ENCODE measurements at places on chromosomes 12 and 14. TPM values are rescaled to one million over a fixed set of nuclear protein-coding genes. Genes with fewer than 3 reads are reported as not detected.

GRCh38 chr12:14554281-14555007 is 13.2 kb downstream of the PLBD1 start:
- H3K4me3 ChIP-seq = no peak overlapping the region
- H3K36me3 ChIP-seq = no peaks in the 10 kb centered on the region
- no peaks in the 10 kb centered on the region for H3K27me3 ChIP-seq
- no peak overlapping the region for H3K27ac ChIP-seq

- H3K27me3 ChIP-seq = no peaks in the 10 kb centered on the region
- no peaks in the 10 kb centered on the region for H3K4me1 ChIP-seq
- H3K4me3 ChIP-seq = no peak overlapping the region
- no peak for DNase-seq
- H3K36me3 ChIP-seq = no peaks in the 10 kb centered on the region
Measured at GRCh38 chr12:76568888-76569551, 9.4 kb upstream of the OSBPL8 start.

FLVCR2 gene
- 7.1 TPM for total RNA-seq

VRTN gene
- 148 TPM for total RNA-seq

DNA sequence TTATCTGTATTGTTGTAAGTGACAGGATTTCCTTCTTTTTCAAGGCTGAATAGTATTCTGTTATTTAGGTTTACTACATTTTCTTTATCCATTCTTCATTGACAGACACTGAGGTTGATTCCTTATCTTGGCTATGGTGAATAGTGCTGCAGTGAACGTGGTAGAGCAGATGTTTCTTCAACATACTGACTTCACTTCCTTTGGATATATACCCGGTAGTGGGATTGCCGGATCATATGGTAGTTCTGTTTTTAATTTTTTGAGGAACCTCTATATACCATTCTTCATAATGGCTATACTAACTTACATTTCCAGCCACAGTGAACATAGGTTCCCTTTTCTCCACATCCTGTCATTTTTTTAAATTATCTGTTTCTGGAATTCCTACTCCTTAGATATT is 21.8 kb downstream of the DERA start:
- no peaks in the 10 kb centered on the region for H3K27me3 ChIP-seq
- no peak overlapping the region for H3K27ac ChIP-seq
- no peak for DNase-seq
- no peaks in the 10 kb centered on the region for H3K36me3 ChIP-seq
- no peaks in the 10 kb centered on the region for H3K4me1 ChIP-seq
- no peak overlapping the region for H3K4me3 ChIP-seq

MIP gene
- not detected for total RNA-seq
